ELR (cell line): ENCODE measurements at places on chromosomes 4 and X.

DNA sequence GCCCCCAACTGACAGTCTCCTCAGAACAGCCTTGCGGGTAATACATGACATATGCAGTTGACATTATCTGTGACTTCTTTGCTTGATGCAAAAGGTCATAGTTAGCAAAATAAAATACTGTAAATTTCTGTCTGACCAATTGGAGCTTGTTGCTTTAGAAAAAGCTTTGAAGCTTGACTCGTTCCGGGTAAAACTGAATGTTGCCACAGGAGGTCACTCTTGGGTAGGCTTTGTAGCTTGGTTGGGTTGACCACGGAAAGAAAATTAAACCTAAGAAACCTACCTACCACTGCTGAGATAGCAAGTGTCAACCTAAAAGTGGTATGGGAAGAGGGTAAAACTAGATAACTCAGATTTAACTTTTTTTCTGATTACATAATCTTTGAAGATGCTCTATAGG, 23.2 kb downstream of the PRPS2 start:
- peak; percentile 54 for DNase-seq

GRCh38 chr4:112951362-112952312, 97.8 kb upstream of the ANK2 start:
- DNase-seq: peak; percentile 45

GRCh38 chr4:113884655-113885054, 94.8 kb downstream of the ARSJ start:
- no peak for DNase-seq

DNA sequence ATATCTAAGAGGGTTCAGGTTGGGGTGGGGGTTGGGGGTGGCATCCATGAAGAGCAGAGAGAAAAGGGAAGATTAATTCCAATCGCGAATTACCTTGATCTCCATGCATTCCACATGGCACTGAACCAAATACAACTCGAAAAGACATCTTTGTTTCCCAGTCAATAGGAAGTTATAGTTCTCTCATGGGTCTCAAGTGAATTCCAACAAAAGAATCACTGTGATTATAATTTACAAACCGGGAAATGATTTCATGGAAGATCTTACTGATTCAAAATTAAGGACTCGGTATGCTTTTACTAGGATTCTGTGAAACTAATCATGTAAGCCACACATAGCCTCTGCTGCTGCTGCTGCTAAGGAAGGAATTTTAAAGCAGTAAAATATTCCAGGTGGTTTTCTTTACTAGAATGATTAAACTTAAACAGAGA, 26.6 kb upstream of the AMELX start:
- DNase-seq: no peak

- DNase-seq: no peak
Observed at GRCh38 chr4:99027304-99027703, 31.8 kb downstream of the METAP1 start.

DNA sequence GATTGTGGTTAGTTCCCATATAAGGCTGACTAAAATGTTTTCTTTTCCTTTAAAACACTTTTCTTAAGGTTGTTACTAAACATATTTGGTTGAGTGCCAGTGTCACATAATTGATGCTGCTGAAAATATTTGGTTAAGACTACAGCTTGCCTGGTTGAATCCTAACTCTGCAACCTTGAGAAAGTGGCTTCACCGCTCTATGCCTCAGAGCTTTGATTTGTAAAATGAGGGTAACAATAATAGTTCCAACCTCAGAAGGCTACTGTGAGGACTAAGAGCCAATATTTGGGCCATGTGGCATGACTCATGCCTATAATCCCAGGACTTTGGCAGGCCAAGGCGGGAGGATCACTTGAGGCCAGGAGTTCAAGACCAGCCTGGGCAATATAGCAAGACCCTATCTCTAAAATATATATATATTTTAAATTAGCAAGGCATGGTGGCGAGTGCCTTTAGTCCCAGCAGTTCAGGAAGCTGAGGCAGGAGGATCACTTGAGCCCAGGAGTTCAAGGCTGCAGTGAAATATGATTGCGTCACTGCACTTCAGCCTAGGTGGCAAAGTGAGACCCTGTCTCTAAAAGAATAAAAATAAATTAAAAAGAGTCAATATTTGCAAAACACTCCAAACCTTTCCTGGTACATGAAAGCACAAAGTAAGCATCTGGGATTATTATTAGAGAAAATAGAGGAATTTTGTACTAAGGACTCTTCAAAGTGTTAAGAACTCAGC, 7.1 kb upstream of the NEIL3 start:
- DNase-seq: no peak

- peak; percentile 4 for DNase-seq
Observed at GRCh38 chr4:54840992-54841768, 183.4 kb downstream of the KIT start.

DNA sequence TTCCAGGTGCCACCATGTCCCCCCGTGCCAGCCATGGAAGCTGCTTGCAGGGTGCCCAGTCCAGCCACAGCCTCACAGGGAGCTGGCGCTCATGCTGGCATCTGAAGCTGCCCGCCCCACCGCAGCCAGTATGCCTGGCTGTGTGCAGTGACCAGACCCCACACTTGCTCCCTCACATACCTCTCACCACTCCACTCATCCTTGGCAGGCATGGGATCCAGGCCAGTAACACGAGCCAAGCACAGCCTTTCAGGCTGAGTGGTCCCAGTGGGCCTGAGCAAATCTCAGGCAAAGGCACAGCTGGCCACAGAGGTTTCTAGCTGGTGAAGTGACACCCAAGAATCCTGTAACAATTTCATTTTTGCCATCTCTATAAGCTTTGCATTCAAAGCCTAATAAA, 48.4 kb upstream of the SEC24B start:
- no peak for DNase-seq

GRCh38 chr4:97370568-97370967, 772.7 kb downstream of the STPG2 start:
- DNase-seq: no peak

DNA sequence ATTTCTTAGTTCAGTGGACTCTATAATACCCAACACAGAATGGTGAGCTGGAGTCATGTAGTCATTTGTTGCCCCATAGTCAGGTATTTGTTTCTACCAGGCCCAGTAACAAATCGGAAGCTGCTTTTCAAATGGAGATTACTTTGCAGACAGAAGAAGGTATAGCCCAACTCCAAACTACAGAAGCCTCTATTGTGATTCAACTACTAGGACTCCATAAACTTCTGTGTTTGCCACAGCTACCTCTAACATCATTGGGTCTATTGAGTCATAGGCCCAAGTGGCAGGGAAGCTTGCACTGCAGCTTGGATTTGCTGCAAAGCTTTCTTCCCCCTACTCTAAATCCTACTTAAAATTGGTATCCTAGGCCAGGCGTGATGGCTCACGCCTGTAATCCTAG, 148.8 kb upstream of the STK26 start:
- DNase-seq: no peak

DNA sequence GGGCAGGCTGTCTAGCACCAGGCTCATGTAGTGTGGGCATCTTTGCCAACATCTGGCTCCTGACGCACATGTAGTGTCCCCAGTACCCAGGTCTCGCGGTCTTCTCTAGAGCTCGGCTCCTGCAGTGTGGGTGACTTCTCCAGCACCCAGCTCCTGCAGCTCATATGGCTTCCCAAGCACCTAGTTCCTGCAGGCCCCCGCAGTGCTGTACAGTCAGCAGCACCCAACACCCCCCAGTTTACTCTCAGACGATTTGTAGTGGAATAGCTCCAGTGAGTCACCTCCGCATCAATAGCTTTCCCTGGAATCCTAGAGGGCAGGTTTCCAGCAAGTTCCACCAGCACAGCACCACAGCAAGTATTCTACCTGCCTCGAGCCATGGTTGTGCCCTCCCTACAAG, 30.9 kb downstream of the ZNF41 start:
- no peak for DNase-seq

- DNase-seq: no peak
Observed at GRCh38 chrX:137118536-137118935, 84.7 kb upstream of the GPR101 start.

DNA sequence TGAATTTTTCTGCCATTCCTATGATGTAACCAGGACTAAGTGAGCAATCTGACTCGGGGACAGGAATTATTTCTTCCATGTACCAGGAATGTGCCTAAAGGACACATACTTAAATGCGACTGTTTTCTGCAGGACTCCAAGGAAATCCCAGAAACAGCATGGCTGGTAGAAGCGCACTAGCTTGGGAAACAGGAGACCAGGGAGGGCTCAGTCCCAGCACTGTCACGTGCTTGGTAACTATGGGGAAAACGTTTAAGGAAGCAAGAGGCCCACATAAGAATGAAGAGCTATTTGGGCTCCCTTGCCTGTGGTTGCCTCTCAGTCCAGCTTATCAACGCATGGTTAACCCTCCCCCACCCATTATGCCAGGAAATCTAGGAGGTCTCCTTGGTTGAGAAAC, 19.6 kb downstream of the MPP1 start:
- DNase-seq: no peak
